ENCODE measurements at places on chromosomes 12 and 14. TPM values are rescaled to one million over a fixed set of nuclear protein-coding genes. Genes with fewer than 3 reads are reported as not detected.

Gene SIRT4
- total RNA-seq = 0.61 TPM

Gene SCN8A
- 2.1 TPM for total RNA-seq

Gene TSPAN19
- total RNA-seq = 0.63 TPM

Gene TBC1D30
- 7.9 TPM for total RNA-seq

Gene MMP19
- 3.3 TPM for total RNA-seq

Gene GLIPR1L1
- not detected for total RNA-seq

Gene PELI2
- total RNA-seq = 0.19 TPM

Data from MCF 10A (cell line).